Stimulated activated CD8-positive, alpha-beta memory T cell treated with anti-CD3 and anti-CD28 coated beads, Interleukin-4, amount 100 ng/mL, for 1 hour (primary cell): ENCODE measurements at places on chromosomes 4 and X.

DNA sequence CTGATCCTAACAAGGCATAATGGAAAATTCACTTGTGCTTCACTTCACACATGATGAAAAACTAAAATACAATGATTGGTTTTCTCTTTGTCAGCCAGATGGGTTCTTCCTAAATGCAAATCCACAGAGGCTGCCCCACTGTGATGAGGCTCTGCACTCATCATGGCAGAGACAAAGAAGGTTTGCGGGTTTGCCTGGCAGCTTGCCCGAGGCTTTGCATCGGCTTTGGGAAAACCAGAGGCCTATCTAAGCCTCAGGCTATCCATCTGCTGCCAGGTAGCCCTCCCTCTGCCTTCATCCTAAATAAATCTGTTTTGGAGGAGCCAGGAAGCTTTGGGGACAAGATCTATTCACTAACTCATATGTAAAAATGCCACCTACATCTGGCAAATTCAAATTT lies 244.2 kb downstream of the PACRGL start:
- DNase-seq, result no peak

DNA sequence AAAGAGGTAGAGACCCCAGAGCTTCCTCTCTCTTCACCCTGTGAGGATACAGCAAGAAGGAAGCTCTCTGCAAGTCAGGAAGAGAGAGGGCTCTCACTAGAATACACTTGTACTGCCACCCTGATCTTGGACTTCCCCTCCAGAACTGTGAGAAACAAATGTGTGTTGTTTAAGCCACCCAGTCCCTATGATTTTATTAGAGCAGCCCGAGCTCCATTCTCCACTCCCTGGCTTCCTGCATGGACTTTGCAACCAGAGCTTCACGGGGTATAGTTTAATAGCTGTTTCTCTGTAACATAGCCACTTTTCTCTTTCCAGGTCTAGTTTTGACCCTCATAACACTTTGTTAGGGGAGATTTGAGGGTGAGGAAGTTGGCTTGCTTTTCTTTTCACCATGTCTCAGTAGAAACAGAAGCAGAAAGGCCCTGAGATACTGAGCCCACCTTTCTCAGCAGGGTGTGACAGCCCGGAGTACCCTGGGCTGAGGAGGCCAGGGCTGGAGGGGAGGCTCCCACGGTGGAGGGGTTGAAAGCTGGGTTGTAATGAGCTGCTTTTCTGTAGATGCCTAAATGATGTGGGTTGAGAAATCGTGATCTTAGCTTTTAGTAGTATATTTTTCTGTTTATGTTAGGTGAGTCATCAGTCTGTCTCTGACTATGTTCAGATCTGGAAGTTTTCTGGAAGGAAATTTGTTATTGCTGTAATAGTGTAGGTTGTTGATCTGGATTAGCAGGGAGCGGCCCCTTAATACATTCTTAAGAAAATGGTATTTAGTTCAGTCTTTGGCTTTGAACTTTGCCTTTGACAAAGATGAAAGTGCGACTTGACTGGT lies 118.6 kb downstream of the PTTG2 start:
- DNase-seq, result no peak

DNA sequence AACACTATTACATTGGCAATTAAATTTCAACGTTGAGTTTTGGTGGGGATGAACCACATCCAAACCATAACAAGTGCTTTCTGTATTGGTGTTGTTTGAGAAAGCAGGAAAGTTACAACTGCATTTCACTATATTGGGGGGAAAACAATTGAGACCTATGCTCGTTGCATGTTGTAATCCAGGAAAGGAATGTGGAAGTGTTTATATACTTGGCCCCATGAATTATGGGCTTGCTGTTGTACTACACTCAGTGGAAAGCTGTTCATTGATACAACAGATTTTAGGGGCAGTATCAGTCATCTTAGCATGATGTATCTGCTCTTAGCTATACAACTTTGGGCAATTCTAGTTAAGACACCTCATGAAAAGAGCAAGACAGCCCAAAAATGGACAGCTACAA lies 52.4 kb downstream of the KLHL5 start:
- DNase-seq, result no peak

DNA sequence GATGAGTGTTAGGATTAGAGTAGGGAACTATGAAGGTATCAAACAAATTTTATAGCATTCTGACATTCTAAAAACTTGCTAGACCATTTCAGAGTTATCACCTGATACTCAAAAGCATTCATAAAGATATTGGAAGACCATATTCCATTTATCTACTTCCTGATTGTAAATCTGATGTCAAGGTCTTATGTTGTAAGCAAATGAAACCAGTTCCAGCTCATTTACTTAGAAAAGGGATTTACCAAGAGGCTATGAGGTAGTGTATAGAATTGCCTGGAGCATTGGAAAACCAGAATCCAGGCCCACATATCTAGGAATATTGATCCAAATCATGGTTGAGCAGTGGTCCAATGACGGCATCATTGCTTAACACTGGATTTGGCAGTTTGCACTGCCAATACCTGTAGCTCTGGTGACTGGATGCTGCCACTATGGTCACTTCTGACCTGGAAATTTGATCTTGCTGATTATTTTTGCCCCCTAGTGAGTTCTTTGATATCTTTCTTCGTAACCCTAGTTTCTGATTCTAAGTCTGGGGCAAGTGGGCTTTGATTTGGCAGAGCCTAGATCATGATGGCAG lies 25.4 kb downstream of the ARFIP1 start:
- DNase-seq, result no peak

GRCh38 chr4:144817081-144817480 lies 171.1 kb downstream of the HHIP start:
- DNase-seq, result no peak

GRCh38 chr4:637536-638280 lies 12.3 kb downstream of the PDE6B start:
- DNase-seq, result no peak

GRCh38 chrX:134453631-134454030 lies 6.3 kb upstream of the HPRT1 start:
- no peak for DNase-seq

DNA sequence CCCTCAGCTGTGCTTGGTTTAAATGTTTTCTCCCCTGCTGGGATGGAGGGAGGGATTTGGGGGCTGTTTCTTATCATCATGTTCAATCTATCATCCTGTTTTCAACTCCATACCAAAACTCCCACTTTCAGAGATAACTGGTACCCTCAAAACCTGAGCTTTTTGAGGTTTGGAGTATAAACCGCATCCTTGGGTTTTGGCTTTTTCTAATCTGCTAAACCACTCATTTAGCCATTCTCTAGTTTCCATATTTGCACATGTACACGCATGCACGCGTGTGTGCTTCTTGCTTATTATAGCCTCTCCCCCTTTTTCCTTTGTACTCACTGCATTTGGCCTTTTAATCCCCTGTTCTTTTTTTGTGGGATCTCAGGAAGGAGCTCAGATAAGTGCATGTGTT lies 116.7 kb upstream of the TEX13D start:
- DNase-seq, result no peak

DNA sequence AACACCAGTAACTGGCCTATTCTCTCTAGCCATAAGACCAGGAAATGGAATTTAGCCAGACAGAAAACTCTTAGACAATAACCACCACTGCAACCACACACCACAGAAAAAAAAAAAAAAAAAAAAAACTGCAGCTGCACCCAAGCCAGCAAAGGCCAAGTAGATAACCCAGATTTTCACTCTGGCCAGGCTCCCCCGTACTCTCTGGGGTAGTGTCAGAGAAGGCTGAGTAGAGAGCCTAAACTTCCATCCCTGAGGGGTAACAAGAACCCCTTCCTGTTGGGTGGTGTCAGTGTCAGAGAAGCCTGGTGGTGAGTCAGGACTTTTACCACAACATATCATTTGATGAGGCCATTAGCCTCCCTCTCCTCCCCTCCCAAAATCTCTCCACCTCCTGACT lies 5.6 kb upstream of the DLG3 start:
- DNase-seq, result no peak

GRCh38 chrX:49276671-49277534 lies 7.3 kb downstream of the PPP1R3F start:
- no peak for DNase-seq

DNA sequence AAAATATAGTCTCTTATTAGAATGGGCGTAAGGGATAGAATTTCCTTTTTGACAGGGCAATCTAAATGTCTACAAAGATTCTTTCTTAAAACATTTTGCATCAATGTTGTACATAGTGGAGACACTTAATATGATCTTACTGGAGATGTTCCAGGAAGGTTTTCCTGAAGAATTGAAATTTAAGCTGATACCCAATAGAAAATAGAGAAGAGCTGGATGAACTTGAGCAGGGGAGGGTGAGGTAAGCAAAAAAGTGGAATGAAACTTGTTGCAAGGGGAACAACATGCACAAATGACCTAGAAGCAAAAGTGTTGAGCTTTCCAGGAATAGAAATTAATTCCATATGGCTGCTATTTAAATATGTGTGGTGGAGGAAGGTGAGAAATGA lies 19.7 kb downstream of the SLAIN2 start:
- no peak for DNase-seq

GRCh38 chr4:137274404-137274803 lies 257.9 kb downstream of the PCDH18 start:
- no peak for DNase-seq

- no peak for DNase-seq
These were observed 379.3 kb upstream of the TENM3 start for GRCh38 chr4:181863856-181864255.

- DNase-seq, result no peak
These were observed 181.4 kb upstream of the UGT8 start for GRCh38 chr4:114417214-114417613.

DNA sequence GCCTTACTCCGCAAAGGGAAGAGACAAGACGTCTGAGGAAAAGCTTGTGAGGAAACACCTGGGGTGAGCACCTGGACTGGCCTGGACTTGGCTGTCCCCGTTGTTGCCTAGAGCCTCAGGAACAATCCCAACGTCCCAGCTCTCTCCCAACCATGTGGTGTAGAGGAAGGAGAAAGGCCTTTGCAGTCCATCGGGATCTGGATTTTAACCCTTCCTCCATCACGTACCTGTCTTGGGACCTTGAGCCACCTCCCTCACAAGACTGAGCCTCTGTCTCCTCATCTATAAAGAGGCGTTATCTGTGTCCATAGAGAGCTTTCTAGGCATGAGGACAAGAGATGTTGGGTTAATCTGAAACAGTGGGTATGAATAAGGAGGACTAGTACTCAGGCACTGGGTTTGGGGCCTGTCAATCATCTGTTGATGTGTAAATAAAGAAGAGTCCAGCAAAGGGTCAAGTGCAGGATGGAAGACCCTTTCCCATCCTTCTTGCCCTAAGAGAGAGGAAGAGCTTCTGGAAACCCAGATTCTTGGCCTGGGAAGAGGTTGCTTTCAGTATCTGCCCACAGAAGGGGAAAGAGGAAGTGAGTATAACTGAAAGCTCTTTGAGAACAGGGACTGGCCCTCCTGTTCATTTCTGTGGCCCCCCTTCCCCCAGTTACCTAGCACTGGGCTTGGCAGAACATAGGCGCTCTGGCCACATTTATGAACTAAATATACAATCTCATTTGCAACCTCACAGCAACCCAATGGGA lies 137.1 kb downstream of the PJA1 start:
- DNase-seq, result no peak

DNA sequence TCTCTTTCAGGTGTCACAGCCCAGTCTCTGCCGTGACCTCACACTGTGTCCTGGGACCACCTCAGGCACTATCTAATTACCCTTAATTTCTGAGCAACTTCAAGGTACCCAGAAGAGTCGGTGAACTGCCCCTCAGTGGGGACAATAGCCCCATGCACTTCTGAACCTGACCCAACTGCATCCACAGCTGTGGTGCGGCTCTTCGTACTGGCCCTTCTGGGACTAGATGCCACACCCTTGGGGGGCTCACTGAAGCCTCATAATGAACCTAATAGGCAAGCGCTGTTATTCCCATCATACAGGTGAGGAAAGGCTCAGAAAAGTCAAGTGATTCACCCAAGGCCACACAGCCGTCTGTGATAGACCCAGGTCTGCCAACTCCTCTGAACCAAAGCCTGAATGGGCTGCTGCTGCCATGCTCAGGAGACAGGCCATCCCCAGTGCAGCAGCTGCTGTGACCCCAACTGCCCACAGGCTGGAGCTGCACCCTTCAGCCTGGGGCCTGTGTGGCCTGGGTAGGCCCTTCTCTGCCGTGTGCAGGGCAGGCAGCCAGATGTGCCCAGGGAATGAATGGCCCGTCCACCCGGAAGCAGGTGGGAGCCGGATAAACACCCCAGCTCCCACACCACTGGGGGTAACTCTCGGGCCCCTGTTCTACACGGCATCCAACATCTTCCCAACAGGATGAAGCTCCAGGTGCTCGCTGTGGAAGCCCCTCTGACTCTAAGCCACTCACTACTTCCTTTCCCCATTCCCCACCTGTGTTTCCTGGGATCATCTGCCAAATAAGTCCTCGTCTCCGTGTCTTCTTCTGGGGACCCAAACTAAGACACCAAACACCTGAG lies 35.9 kb downstream of the HMX1 start:
- no peak for DNase-seq

DNA sequence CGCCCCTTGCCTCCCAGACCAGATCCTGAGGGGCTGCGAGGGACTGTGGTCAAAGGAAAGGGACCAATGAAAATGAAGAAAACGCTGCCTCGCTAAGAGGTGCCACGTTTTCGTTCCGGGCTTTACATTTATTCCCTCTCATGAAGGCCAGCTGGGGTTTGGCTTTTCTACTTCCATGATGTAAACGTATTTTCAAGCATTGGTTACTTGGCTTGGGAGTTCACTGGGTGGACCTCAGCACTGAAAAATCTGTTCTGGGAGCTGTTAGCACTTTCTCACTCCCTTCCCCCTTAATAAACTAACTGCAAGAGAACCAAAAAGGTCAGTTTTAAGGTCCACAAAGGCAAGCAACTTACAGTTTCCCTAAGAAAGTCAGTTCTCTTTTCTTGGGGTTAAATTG lies 40.6 kb upstream of the ADGRG2 start:
- no peak for DNase-seq

DNA sequence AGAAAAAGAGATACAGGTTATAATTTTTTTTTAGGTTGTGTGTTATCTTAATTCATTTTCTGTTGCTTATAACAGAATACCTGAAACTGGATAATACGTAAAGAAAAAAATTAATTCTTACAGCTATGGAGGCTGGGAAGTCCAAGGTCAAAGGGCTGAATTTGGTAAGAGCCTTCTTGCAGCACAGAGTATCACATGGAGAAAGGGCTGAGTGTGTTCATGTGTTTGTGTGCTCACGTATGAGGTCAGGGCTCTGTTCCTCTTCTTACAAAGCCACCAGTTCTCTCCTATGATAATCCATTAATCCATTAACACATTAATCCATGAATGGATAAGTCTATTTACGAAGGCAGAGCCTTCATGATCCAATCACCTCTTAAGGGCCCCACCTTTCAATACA lies 8.6 kb upstream of the RAB28 start:
- DNase-seq, result no peak

DNA sequence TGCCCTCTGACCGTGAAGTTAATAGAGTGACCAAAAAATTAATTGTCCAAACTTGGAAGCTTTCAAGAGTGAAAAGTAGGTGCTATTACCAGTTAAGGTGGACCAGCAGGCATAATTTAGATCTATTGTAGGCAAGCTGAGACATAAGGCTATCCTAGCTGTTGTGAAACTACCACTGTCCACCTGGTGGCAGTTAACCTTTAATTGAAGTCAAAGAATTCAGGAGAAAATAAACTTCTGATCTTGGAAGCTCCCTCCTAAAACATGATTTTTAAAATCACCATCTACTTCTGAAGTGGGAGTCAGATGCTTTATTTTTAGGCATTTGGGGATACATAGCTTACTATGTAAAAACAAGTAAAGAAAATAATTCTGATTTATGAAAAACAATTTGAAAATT lies 636.3 kb upstream of the HTR2C start:
- DNase-seq, result no peak

- DNase-seq, result no peak
These were observed 62.7 kb upstream of the PHKA2 start for GRCh38 chrX:19046343-19047215.
